Naive thymus-derived CD4-positive, alpha-beta T cell (primary cell): ENCODE measurements at places on chromosomes 16 and 17.

GRCh38 chr17:66915792-66916191, 48.7 kb upstream of the CACNG4 start:
- no peak for DNase-seq

DNA sequence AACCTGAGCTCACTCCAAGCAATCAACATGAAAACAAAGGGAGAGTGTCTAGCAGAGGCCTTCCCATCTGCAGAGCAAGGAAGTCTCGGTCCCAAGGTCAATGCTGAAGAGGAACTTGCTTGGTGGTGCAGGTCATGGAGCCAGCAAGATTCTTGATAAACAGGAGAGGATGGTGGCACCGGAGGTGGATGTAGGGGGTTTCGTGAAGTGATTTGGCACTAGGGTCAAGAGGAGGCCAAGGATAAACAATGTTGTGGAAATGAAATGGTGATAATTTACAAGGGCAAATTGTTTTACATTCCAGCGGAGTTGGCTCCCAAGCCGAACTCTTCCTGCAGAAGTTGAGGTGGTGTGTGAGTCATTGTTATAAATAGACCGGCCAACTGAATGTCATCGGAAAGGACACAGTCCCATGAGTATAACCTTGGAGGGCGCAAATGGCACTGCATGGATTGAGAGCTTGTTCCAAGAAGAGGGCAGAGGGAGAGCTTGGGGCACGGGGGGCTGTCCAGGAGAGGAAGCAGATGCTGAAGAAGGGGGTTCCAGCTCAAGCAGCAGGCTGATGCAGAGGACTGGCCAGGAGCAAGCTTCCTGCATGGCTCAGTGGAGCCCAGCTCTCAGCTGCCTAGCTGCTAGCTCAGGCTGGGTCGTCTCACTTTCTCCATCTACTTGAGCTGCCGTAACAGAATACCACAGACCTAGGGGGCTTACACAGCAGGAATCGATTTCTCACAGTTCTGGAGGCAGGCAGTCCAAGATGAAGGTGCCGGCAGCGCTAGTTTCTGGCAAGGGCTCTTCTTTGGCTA, 136.6 kb downstream of the COPRS start:
- no peak for DNase-seq

GRCh38 chr17:19244357-19244756, 7.2 kb downstream of the EPN2 start:
- DNase-seq: no peak

DNA sequence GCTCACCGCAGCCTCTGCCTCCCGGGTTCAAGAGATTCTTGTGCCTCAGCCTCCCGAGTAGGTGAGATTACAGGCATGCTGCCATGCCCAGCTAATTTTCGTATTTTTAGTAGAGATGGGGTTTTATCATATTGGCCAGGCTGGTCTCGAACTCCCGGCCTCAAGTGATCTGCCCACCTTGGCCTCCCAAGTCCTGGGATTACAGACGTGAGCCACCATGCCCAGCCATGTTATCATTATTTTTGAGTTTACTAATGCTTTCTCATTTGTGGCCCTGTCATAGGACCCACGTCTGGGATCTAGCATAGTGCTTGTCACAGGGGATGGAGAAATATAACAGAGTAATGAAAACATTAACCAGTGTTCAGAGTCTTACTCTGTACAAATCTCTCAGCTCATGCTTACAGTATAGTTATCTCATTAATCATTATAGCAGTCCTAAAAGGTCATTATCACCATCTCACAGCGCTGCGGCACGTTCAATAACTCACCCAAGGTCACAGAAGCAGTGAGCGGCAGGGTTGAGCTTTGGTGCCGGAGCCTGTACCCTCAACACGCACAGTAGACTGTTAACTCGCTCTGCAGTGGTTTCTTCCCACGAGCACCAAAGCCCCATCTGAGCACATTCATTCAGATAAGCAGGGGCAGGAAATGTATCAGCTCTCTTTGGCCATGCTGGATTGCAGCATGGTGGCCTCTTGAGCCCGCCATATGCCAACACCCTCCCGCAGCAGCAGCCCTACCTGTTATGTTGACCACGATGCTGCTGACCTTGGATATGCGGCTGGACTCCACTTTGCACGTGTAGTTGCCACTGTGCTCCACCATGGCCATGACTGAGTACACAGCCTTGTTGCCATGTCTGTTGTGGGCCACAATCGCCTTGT, 21.4 kb downstream of the PECAM1 start:
- no peak for DNase-seq

DNA sequence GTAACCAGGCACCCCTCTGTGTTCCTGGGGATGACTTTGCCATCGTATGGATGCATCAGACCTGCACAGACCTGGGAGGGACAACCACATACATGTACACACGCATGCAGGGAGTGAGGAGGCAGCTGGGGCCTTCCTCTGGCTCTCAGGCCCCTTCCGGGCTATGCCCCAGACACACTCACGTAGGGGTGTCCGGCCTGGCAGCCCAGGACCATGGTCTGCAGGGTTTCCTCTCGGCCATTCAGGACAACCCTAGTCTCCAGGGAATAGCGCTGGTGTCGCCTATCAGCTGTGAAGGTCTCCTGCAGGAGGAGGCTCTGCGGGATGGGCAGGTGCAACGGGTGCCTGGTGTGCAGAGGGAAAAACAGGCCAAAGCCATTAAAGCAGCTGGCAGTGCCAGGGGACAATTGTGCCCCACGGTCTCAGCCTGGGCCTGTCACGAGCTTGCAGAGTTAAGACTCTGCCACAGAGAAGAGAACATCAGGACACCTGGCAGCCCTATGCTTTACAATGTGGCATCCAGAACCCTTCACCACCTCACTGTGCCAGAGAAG, 101.4 kb downstream of the RMI2 start:
- DNase-seq: no peak

DNA sequence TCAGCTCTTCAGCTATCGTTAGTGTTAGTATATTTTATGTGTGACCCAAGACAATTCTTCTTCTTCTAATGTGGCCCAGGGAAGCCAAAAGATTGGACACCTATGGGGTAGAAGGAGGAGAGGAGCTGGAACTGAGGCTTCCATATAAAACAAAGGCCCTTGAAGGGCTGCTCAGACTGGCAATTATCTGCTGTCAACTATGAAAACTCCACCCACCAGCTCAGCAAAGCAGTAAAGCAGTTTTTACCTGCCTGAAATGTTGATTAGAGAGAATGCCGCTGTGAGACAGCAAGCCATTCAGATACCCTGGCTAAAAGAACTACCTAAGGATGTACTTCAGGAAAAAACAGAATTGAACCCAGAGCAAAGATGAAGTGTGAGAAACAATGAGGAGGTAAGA, 45.9 kb upstream of the GNAO1 start:
- no peak for DNase-seq

DNA sequence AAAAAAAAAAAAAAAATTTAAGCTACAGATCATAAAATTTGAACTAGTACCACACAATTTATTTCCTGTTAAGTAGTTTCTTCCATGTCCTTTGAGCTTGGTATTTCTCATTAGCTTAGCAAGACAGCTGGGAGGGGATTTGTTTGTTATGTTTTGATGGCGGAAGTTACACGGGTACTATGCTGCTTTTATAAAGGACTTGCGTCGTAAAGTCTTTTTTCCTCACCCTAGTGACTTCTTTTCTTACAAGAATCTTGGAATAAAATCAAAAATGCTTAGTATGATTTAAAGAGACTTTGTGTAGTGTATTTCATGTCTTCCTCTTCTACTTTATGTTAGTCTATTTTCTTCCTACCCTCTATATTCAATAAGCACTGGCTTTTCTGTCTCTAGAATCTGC, 89.1 kb downstream of the NLK start:
- DNase-seq: no peak

DNA sequence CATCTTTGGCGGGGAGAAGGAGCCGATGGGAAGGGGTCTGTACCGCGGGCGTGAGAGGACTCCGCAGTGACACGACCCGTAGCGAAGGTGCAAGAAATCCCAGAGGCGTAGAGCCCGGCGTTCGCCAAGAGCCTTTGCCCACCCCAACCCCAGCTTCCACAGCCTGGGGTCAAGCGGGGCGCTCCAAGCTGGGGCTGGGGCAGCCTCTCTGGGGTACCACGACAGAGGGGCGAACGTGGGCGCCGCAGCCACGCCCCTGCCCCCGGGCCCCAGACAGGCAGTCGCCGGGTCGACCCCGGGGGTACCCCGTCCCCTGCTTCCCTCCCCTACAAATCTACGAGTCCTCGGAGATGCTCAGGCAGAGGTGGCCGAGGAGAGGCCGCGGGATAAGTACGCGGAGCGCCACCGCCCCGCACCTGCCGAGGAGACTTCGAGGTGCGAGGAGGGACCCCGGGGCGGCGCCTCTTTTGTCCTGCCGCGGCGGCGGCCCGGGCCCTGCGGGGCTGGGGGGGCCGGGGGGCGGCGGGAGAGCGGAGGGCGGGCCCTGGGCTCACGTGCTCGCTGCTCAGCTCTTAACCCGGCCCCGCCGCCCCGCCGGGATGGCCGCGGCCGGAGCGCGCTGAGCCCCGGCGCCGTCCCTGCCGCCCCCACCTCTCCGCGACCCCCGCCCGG, at the start of gene ADAM11:
TSS of gene ADAM11 (plus strand) at position 575 of the 672 bp plus-strand sequence. CDS start 212 bp downstream, outside the sequence.
- DNase-seq: no peak

DNA sequence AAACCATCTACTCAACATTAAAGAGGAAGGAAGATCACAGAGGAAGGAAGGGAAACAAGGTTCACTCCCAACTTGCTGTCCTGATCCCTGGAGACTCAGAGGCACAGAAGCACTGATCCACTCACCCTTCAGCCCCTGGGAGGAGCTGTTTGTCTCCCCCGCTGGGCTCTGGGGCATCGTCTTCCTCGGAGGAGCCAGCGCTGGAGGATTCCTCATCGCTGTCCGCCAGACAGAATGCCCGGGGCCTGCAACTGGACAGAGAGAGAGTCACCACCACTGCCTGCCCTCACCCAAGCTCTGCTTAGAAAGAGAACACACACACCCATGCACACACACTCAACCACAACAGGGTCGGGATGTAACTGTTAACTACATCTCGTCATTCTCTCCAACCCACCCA, 24.8 kb upstream of the ERN1 start:
- no peak for DNase-seq

GRCh38 chr17:63950940-63951907, 19.1 kb upstream of the CD79B start:
- DNase-seq: no peak

DNA sequence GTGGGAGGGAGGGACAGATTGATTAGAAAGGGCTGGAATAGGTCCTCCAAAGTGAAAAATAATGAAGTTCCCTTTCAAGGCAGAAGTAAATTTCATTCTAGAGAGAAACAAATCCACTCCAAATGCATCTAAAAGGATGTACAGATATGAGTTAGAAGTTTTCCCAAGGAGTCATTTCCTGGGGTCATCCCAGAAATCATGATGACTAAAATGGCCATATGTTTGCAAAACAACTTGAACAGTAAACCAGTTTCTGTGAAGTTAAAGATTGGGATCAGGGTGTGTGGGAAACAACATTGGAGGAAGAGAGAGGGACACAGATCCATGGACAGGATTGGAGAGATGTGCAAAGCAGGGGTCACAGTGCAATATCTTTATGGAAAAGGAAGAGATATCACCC, 32.5 kb upstream of the ARHGAP44 start:
- DNase-seq: no peak

GRCh38 chr16:69193855-69194254, 6.9 kb downstream of the SNTB2 start:
- DNase-seq: no peak
